Foreskin keratinocyte (primary cell): ENCODE measurements at places on chromosomes 16 and 17. TPM values are rescaled to one million over a fixed set of nuclear protein-coding genes. Genes with fewer than 3 reads are reported as not detected.

Gene MPV17L
- total RNA-seq: 0.54 and 1.3 TPM in 2 replicates

Gene PITPNM3
- 6.4 and 7.4 TPM in 2 replicates for total RNA-seq

Gene CDH5
- 0.04 TPM in 1 of 2 replicates, not detected in the other for total RNA-seq

Gene HID1
- 0.07 and 0.10 TPM in 2 replicates for total RNA-seq

Gene RND2
- 0.14 TPM in 2 replicates for total RNA-seq

Gene KRTAP4-5
- total RNA-seq: not detected in 2 replicates

Gene TMC5
- total RNA-seq: 0.21 and 0.65 TPM in 2 replicates

Gene CD7
- total RNA-seq: not detected in 2 replicates

Gene KIF18B
- 17.0 and 23.2 TPM in 2 replicates for total RNA-seq

Gene TBC1D28
- total RNA-seq: not detected in 2 replicates
